ENCODE measurements at places on chromosomes 7 and 10.

DNA sequence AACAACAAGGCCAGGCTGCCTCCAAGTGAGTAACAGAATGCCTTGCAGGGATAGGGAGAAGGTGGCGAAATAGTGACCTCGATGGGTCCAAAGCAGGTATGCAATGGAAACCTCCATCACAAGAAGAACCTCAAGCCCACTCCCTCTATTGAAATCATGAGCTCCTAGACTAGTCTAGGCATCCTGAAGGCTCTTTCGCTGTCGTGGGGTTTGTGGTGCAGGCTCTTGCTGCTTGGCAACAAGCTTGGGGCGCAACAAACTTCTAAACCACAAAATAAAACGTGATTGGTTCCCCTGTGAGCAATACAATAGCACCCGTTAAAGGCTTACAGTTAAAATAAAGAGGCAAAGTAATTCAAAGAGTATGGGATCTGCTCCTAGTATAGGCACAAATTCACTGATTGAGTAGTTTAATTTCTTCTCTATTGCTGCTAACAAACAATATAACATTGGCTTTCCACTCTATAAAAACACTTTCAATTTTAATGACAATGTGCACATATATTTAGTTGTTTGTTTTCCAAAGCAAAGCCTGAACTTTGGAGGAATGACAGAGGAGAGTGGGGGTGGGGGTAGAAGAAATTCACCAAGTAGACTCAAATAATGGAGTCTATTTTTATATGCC, 64.1 kb downstream of the C10orf67 start:
- DNase-seq: no peak

GRCh38 chr10:89364531-89364930, 13.3 kb upstream of the IFIT1B start:
- DNase-seq: no peak

DNA sequence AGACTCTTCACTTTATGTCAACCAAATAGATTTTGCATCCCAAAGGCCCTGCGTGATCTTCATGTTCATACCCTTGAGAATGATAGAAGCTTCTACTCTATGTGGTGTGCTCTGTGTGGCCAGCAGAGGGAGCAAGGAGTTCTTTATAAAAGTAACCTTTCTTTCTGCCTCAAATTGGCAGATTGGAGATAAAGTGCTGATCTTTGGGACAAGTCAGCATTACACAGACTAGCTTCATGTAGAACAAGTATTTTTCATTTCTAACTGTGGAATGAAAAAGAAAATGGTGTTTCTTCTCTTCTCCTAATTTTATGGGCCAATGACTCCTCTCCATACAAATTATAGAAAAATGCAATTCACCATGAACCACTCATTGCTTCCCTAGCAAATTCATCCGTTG, 1214.1 kb downstream of the SORCS1 start:
- peak; percentile 87 for DNase-seq

GRCh38 chr7:39530971-39531370, 35.2 kb upstream of the YAE1 start:
- no peak for DNase-seq

DNA sequence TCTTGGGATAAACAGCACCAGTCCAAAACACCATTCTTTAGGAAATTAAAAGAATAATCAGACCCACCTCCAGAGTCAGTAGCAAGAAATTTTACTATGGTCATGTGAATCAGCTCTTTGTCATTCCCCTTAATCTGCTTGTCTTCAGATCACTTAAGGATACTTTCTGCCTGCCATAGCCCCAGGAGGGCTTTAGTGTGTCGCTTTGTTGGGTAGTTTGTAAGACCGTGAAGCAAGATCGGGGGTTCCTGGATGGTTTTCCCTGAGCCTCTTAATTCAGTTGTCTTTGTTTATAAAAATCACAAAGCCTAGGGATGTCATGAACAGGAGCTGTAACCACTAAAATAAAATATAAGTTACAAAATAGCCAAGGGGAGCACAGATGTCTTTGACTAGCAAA, 223.6 kb downstream of the RELN start:
- no peak for DNase-seq

GRCh38 chr10:61364619-61365018, 88.6 kb downstream of the TMEM26 start:
- no peak for DNase-seq

- DNase-seq: no peak
These were observed 370.9 kb upstream of the SEMA3A start for GRCh38 chr7:84565345-84566074.

DNA sequence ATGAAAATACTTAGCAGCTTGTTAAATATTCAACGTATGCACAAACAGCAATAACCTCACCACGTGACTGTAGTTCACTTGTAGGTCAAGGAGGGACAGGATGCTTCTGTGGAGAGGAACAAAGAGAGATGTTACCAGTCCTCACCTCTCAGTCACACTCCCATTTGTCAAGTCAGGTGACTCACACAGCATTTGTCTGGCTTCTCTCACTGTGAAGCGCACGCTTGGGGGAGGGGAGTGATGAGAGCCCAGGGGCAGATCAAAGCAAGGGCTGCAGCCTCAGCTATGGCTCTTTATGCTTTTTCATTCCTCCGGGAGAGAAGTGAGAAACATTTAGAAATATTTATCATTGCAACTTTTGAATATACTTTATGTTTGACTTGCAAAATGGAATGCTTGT, 2.9 kb upstream of the RBM20 start:
- DNase-seq: no peak

- no peak for DNase-seq
These were observed 123.2 kb downstream of the AVL9 start for GRCh38 chr7:32618470-32618869.

DNA sequence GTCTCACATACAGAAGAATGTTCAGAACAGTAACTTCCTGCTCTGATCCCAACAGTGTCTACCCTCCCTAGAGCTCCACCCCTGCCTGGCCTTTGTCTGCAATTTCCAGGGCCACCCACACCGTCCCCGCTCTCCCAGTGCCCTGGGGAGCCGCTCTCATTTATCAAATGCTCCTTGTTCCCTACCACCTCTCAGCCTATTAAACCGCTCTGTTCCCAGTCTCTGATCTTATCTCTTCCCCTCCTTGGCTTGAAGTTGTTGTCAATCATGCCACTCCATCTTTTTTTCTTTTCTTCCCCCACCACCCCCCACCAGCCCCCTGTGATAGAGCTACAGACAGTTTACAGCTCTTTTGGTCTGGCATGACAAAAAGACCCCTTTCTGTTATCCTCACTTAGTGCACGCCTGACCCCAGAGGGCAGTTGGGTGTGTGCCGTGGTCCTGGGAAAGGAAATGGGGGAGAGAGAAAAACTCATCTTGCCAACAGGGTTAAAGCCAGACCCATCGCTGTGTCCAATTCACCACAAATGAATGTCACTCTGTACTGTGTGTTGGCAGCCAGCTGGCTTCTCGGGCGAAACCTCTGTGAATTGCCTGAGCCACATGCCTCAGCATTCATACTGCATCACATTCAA, 28.8 kb upstream of the HECTD2 start:
- DNase-seq: no peak

DNA sequence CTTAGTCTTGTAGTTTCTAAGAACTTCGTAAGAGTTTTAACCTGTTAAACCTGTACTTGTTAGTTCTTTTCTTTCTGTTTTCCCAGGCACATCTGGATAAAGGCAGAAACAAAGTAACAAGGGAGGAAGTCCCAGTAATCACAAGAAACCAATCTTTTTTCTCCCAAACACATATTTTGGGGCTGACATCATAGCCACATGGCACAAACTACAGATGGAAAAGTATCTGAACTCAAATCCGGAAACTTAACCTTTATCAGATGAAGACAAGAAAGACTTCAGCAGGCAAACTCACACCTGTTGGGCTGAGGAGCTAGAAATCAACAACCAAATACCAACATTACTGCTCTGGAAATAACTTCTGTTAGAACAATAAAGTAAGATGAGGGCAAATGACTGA, 67.1 kb downstream of the CUBN start:
- peak; percentile 78 for DNase-seq

DNA sequence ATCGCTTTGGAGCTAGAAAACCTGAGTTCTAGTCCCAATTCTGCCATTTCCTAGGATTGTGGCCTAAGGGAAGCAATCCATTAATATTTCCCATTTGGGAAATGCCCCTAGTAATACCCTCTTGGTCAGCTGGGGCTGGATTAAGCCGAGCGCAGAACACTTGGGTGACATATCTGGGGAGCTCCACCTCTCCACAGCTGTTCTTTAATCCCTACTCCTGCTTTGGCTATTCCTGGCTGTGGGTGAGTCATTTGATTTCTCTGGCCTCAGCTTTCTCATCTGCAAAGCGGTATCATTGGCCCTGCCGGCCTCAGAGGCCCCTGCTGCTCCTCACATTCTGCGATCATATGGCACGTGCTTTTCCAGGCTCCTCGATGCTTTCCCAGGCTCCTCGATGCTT, 108.3 kb downstream of the BUB3 start:
- DNase-seq: no peak

DNA sequence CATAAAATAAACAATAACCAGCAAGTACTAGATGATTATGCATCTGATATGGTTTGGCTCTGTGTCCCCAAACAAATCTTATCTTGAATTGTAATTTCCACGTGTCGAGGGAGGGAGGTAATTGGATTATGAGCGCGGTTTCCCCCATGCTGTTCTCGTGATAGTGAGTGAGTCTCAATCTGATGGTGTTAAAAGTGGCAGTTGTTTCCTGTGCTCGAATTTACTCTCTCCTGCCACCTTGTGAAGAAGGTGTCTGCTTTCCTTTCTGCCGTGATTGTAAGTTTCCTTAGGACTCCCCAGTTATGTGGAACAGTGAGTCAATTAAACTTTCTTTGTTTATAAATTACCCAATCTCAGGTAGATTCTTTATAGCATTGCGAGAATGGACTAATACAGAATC, 15.1 kb downstream of the CNTNAP2 start:
- DNase-seq: no peak

GRCh38 chr10:16828114-16828568, 10.9 kb upstream of the RSU1 start:
- peak; percentile 95 for DNase-seq

- no peak for DNase-seq
These were observed 47.5 kb downstream of the GLI3 start for GRCh38 chr7:42189535-42189934.

GRCh38 chr7:37315772-37316715, 132.6 kb downstream of the ELMO1 start:
- no peak for DNase-seq

- no peak for DNase-seq
These were observed 29.7 kb downstream of the HOXA1 start for GRCh38 chr7:27066148-27066547.

DNA sequence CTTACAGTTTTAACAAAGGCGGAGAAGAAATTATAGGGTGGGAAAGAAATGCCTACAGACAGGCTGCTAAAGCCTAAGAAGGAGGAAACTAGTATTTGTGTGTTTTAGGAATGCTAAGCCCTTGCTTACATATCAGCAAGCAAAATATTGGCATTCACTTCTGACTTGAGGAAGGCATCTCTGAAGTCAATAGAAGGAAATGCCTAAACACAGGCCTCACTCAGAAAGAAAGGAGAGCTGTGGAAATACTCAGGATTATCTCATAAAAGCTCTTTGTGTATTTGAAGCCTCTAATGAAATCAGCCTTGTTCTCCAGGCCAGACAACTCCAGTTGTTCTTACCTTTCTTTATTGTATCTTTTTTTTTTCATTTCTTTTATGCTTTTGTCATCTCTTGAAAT, 158.0 kb downstream of the AUTS2 start:
- peak; percentile 75 for DNase-seq

DNA sequence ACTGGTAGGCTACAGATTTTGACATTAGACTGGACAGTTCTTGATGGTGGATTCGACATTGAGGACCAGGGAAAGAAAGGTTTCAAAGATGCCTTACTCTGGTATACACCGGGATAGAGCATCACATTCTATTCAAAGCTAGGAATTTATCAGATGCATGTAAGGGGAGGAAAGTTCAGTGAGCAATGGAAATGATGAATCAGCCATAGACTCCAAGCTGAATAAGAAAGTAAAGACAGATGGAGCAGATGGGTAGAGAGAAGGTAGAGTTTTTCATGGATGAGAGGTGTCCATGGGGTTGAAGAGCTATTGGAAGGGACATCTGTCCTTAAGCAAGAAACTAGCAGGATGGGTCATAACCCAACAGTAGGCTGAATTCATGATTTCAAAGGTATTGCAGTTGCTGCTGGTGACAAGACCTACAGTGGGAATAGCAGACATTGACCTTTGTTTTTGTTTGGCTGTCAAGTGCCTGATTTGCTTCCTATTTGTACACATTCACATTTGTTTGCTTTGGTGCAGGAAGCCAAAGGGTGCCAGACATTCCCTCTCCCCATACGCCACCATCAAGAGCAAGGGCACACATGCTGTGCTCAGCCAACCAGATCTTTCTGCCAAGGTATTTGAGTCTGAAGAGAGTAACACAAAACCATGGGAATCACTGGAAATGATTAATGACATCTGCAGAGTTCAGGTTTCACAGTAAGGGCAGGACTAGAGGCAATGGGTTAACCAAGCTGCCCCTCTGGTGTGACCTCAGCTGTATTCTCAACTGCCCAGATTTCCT, 8.6 kb upstream of the CACUL1 start:
- DNase-seq: no peak

DNA sequence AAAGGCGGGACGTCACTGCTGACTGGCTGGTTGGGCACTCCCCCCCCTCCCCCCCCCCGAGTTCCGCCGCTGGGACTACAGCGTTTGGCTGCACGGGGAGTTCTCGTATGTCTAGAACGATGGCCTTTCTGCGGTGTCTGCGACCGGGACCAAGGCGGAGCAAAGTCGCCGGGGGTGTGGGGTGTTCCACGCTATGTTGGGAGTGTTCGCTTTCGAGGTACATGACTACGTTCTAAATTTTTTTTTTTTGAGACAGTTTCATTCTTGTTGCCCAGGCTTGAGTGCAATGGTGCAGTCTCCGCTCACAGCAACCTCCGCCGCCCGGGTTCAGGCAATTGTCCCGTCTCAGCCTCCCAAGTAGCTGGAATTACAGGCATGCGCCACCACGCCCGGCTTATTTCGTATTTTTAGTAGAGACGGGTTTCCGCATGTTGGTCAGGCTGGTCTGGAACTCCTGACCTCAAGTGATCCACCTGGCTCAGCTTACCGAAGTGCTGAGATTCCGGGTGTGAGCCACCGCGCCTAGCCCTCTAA, 573 bp upstream of the IDI1 start:
- no peak for DNase-seq

DNA sequence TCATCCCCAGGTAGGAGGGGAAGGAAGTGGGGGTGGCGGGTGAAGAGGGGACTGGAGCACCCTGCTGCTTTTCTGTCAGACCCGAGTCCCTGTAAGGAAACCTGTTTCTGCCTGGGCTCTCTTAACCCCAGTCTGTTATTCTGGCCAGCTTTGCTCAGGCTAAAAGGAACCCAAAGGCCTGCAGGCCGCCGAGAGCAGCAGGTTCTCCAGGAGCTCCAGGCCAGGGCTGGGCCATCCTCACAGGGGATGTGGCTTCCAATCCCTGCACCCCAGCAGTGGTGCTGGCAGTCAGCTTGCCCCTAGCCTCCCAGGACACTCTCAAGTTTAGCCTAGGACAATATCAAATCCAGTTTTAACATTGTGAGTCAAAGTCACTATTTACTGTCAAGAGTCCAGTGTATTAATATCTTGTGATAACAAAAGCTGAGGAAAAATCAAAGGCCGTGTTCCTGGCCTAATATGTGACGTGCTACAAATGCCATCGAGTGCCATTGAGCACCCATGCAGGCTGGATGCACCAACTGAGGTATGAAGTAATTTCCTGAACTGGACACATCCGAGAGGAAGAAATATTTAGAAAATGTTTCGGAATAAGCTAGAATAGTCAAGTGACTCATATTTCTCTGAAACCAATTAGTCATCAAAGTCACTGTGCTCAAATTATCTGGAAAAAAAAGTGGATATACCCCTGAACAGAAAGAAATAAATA, 7.0 kb downstream of the PKD1L1 start:
- DNase-seq: peak; percentile 82

- no peak for DNase-seq
These were observed 223.1 kb upstream of the PPP2R2D start for GRCh38 chr10:131677671-131678070.

Measured in adipocyte (in vitro differentiated cells).